ENCODE measurements at places on chromosomes 16 and 17.

DNA sequence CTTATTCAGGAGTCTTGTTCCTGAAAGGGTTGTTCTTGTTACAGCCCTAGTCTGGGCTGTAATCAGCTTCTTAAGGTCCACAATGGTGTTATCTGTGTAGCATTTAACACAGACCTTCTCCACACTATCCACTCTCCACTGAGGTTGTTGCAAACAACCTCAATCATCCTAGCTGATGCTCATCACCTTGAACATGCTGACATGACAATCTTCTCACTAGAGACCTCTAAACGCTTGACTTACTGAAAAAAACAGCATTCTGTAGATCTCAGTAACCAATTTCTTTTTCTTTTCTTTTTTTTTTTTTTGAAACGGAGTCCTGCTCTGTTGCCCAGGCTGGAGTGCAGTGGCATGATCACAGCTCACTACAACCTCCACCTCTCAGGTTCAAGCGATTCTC, 3.6 kb downstream of the TNFRSF17 start:
- DNase-seq: no peak

DNA sequence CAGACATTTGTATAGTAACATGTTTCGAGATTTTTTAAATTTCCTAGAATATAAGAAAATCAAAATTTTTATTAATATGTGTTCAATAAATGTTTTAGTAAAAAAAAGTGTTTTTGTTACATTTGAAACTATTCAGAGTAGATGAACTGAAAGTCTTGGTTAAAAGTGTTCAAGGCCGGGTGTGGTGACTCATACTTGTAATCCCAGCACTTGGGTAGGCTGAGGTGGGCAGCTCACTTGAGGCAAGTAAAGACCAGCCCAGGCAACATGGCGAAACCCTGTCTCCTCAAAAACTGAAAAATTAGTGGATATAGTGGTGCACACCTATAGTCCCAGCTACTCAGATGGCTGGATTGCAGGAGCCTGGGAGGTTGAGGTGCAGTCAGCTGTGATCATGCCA, 16.8 kb upstream of the PHKG2 start:
- DNase-seq: no peak

DNA sequence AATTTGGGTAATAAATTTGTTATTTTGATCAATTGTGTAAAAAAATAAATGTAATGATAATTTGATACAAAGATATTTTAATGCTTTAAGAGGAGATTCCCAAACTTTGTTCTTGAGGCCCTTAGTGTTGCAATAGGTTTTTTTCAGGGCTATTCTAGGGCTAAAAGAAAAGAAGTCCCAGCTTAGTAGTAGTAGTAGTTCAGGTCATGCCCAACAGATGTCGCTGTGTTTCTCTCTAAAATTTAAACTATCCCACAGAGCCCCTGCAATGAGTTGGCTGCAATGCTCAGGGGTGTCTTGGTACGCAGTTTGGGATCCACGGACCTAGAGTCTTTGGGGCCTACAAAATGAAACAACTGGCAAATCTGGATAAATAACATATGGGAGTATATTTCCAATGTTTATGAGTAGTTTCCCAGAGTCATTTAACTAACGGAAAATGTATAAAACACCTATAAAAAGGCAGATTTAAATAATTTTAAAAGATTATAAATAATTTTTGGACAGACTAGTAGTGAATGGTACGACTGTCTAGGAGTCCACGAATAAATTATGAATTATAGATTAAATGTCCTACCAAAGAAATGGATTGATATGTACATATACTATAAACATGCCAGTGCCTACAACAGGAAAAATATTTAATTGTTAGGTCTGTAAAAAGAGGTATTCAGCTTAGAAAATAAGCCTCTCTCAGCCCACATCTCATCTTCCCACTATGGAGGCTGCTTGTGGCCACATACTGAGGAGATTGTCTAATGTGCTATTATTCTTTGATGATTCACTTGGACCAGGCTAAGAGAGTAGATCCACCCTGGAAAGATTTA, 228.5 kb upstream of the PMFBP1 start:
- peak; percentile 60 for DNase-seq

GRCh38 chr16:54285414-54286089, 1.0 kb downstream of the IRX3 start:
- peak; percentile 30 for DNase-seq

- no peak for DNase-seq
Measured at GRCh38 chr17:66416207-66416940, 114.0 kb downstream of the PRKCA start.

All from WTC11 (cell line).